Stimulated activated CD4-positive, alpha-beta T cell treated with anti-CD3 and anti-CD28 coated beads, Interleukin-4, amount 100 ng/mL, for 48 hours (primary cell): ENCODE measurements at places on chromosomes 11 and 22.

DNA sequence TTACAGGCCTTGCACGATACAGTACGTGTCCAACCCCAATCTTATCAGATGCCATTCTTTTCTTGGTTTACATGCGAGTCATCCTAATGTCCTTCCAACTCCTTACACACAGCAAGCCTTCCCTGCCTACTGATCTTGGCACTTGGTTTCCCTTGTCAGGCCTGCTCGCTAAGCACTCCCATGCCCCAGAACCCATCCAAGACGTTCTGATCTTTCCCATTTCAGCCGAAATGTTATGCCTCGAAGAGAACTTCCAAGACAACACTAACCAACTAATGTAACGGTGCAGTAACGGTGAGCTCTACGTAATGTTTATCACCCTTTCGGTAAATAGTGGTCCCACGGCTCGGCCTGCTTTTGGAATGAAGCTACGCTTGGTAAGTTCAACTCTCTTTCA is 521 bp downstream of the PES1 start:
- no peak for DNase-seq

DNA sequence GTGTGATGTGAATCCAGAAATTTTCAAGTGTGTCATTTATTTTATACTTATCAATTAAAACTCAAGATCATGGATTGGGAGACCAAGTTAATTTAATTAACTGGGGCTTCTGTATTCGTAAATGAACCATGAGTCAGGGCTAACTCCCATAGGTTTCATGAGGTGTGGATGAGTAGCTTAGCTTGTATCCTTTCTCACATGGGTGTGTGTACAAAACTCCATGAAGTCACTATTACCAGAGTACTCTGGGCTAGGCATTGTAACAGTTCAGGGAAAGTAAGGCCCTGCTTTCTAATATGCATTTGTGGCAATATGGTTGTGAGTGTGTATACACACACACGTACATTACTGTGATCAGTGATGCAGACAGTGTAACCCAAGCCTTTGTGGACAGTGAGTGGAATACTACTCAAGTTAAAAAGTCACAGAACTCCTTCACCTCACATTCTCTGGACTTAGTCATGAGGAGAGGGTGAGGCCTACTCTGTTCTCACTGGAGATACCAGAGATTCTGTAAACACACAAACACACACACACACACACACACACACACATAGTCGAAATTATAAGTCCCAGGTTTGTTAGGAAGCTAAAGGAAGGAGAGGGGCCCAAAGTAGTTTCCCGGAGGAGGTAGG is 3.5 kb downstream of the CNTF start:
- no peak for DNase-seq

- DNase-seq = no peak
Observed at GRCh38 chr22:19503869-19504268, 20.3 kb downstream of the CLDN5 start.

DNA sequence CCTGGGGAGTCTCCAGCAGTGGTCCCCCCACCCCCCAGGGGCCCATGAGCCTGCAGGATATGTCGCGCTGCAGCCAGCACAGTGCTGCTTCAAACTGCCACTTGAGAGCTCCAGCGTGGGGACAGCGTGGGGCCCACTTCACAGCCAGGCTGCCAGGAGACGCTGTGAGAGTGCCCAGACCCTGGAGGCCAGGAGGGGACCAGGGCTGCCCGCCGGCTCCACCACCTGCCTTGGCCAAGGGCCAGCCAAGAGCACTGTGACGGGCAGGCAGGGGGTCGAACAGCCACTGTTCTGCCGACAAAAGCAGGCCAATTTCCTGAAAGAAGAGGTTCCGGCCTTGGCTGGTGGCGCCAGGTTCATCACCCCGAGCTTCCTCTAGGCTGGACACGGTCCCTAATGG is 60.2 kb downstream of the FLRT1 start:
- DNase-seq = no peak

- no peak for DNase-seq
Observed at GRCh38 chr11:79336797-79337517, 103.9 kb downstream of the TENM4 start.

DNA sequence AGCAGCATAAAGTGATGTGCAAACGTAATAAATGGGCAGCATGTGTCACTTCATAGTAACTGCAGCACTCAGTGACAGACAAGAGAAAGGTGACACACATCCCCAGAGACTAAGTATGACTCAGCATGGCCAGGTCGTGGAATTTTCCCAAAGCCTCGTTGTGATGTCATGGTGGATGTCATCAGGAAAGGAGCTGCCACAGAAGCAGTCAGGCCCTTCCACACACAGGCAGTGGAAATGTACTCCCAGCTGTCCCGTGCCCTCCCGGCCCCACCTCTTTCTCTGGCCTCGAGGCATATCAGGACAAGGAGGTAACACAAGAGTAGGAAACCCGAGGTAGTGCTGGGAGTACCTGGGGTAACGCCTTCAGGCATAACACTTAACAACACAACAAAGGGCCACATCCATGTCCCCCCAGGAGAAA is 8.1 kb downstream of the PC start:
- DNase-seq = no peak

- no peak for DNase-seq
Observed at GRCh38 chr11:6397156-6397555, 6.9 kb downstream of the SMPD1 start.

GRCh38 chr11:74896311-74896710 is 52.6 kb downstream of the XRRA1 start:
- no peak for DNase-seq

- no peak for DNase-seq
Observed at GRCh38 chr11:5304046-5304445, 2.3 kb upstream of the OR51B4 start.

- no peak for DNase-seq
Observed at GRCh38 chr22:46002757-46003270, 25.9 kb upstream of the WNT7B start.

DNA sequence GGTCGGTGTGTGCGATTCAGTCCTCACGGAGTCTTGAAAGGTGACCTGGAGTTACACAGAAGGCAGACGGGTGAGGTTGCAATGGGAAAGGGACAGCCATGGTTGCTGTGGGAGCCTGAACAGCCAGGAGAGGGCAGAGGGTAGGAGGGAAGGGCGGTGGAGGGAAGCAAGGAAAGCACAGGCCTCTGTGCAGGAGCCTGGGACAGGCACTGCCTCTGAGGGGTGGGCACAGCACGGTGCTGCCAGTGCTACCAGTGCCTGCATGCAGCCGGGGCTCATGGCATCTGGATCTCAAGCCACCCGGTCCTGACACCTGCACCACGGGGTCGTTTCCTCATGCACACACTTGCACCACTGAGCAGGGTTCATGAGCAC is 401.0 kb downstream of the TBC1D22A start:
- DNase-seq = no peak

GRCh38 chr11:2306877-2307500 is 5.2 kb downstream of the TSPAN32 start:
- no peak for DNase-seq

- no peak for DNase-seq
Observed at GRCh38 chr11:87974797-87975196, 200.4 kb downstream of the RAB38 start.

DNA sequence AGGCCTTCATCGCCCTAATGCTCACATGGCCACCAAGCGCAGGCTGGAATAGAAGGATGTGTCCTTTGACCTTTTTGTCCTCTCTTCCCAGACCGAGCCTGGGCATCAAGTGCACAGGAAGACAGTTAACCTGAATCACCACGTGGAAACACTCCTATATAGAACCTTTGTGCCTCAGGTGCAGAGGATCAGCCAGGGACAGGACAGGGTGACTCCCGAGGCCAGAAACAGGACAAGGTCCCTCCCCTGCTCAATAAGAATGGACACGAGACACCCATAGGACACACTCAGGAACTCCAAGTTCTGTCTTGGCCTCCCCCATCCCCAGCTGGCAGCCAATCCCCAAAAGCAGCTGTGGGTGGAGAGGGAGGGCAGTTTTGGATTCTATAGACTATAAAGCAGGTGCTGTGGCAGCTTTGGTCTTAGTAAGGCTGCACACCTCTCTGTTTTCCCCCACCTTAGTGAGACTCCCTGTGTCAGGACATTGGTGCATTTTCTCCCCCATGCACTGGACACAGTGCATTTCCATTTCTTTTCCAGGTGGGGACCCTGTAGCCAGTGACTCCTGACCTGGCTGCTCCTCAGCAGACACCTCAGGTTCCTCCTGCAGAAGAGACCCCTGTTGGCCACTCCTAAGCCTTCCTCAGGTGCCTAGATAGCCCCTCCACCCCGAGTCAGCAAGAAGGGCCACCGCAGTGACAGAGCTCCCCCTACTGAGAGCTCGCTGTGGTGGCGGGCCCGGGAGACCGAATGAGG is 43.6 kb upstream of the POU2AF1 start:
- peak; percentile 48 for DNase-seq

DNA sequence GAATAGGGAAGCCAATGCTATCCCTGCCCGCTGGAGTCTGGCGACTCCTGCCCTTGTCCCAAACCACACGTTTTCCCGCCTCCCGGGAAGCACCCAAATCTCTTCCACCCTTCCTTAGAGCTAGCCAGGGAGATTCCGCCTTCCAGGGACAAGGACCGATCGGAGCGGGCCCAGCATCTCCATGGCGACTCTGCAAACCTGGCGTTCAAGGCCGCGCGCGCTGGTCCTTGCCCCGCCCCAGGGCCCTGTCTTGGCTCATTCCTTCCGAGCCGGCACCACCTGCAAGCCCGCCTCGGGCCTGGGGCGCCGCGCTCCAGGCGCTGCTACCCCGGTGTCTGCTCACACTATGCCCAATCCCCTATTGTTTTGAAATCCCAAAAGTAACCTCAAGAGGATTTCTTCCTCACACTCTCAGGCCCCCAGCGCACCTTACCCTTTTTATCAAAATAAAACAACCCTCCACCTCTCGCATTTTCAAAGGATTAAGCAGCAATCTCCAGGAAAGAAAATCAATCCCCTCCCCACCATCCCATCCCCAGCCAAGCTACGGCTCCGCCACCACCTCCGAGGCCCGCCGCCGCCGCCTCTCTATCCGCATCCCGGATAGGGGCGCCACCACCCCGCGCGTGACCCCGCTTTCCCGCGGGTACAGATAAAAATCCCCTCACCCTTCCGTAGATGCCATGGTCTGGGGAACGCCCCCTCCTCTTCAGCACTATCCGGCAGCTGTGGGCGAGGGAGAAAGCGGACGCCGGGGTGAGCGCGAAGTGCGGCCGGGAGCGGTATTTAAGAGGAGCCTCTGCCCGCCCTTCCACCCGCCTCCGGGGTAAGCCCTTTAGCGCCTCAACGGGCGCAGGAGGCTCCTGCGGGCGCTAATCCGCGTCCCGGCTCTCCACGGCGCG is 825 bp downstream of the SLC1A2 start:
- DNase-seq = peak; percentile 10

DNA sequence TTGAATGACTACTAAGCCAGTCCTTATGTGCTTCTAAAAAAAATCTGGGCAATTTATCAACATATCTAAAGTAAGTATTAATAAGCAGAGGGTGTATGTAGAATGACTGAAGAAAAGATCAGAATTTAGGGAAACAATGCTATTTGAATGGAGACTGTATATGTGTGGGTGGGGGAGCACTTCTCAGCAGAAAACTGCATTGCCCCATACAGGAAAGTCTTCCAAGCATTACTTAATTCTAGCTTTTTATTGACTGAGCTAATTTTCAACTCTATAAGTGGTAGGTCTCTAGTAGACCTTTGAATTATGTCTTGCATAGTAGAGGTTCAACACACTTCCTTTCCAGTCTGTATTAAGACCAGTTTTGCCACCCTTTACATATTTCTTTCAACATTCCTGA is 41.7 kb downstream of the CASP12 start:
- DNase-seq = no peak

- no peak for DNase-seq
Observed at GRCh38 chr22:27223317-27224177, 566.2 kb downstream of the MIAT start.

- peak; percentile 58 for DNase-seq
Observed at GRCh38 chr22:21642584-21643448, 714 bp downstream of the SDF2L1 start.

GRCh38 chr22:44892803-44893730 is 116.7 kb downstream of the PHF21B start:
- no peak for DNase-seq

DNA sequence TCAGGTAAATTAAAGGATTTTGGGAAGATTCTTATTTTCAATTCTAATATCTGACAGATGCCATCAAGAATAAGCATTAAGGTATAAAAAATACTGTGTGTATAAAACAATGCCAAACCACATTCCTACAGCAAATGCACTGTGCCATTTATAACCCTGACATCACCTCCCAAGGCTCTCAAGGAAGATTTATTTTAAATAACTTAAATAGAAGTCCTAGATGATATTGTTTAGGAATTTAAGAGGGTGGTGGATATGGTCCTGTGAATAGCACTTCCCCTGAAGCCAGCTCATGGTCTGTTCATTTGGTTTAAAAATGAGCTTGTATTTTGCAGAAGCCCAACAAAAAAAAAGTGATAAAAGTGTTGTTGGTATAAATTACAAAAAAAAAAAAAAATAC is 32.1 kb downstream of the PPIL2 start:
- DNase-seq = no peak

- no peak for DNase-seq
Observed at GRCh38 chr11:3130269-3131071, 34.6 kb downstream of the OSBPL5 start.

GRCh38 chr11:33696931-33697638 is 3.5 kb downstream of the C11orf91 start:
- no peak for DNase-seq

GRCh38 chr11:121426476-121427399 is 25.4 kb upstream of the SORL1 start:
- peak; percentile 54 for DNase-seq

DNA sequence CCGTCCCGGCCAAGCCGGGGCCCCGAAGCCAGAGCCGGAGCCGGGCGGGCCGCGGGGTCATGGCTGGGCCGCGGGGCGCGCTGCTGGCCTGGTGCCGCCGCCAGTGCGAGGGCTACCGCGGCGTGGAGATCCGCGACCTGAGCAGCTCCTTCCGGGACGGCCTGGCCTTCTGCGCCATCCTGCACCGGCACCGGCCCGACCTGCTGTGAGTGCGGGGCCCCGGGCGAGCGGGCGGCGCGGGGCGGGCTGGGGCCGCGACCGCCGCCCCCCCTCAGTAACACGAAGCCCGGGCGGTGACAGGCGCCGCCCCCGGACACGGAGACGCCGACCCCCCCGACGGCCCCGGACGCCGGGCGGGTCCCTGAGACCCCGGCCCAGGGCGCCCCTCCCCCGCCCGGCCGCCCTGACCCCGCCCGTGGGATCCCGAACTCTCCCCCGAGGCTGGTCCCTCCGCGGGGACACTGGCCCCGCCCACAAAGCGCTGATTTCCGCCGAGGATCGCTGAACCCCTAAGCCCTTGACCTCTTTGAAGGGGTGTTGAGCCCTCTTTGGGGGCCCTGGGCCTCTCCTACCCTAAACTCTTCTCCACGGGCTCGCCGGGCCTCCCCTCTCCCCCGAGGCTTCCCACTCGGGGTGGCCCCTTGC is 389 bp downstream of the MICALL1 start:
- no peak for DNase-seq

- DNase-seq = no peak
Observed at GRCh38 chr22:27580311-27580897, 221.2 kb downstream of the MN1 start.

DNA sequence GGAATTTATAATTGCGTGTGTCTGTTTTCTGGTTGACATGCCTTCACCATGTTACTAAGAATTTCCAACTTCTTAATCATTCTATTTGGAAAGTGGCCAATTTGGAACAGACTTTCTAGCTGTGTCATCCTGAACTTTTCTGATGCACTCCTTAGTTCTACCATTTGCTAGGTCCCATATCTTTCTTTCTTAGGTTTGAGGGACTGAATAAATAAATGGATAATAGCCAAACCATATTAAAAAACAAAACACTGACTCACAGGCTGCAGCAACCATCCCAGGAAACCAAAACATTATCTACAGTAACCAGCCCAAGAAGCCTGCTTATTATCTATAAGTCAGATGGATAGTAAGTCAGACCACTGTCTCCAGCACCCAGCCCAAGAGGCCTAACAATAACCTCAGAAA is 57.5 kb upstream of the PLET1 start:
- no peak for DNase-seq
